ENCODE measurements at places on chromosomes 3 and 15. TPM values are rescaled to one million over a fixed set of nuclear protein-coding genes. Genes with fewer than 3 reads are reported as not detected.

DNA sequence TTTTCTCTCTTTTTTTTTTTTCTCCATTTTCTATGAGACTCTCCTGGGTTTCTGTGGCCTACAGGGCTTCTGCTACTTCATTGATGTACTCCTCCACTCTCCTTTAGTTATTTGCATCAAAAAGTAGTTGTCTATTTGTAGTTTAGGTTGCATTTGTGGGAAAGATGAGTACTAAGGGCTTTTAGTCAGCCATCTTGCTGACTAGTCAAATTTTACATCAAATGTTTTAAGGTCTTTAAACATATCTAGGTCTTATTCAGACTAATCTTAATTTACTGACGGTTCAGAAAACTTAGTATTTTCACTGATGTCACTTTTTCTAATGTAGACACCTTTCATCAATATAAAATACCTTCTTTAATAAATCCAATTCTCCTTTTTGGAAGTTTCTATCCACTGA, 871.0 kb downstream of the PLOD2 start:
- H3K4me1 ChIP-seq, result no peaks in the 10 kb centered on the region
- no peak overlapping the region for H3K27ac ChIP-seq
- no peak overlapping the region for H3K4me3 ChIP-seq
- no peaks in the 10 kb centered on the region for H3K27me3 ChIP-seq
- DNase-seq, result no peak

GRCh38 chr3:114741066-114741465, 406.0 kb downstream of the ZBTB20 start:
- DNase-seq, result no peak
- no peaks in the 10 kb centered on the region for H3K27me3 ChIP-seq
- no peak overlapping the region for H3K27ac ChIP-seq
- H3K4me3 ChIP-seq, result no peak overlapping the region
- no peaks in the 10 kb centered on the region for H3K36me3 ChIP-seq

The CHRNA3 gene
- 1.3 TPM for total RNA-seq

The SATB1 gene
- 26.8 TPM for total RNA-seq

DNA sequence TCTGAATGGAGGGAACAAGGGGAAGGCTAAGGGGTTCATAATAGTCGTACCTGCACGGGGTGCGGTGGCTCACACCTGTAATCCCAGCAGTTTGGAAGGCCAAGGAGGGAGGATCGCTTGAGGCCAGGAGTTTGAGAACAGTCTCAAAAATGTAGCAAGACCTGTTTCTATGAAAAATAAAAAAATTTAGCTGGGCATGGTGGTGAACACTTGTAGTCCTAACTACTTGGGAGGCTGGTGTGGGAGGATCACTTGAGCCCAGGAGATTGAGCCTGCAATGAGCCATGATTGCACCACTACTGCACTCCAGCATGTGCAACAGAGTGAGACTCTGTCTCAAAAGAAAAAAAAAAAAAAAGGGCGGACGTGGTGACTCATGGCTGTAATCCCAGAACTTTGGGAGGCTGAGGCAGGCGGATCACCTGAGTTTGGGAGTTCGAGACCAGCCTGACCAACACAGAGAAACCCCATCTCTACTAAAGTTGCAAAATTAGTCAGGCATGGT, 17.9 kb upstream of the HDAC11 start:
- no peak overlapping the region for H3K27ac ChIP-seq
- no peaks in the 10 kb centered on the region for H3K36me3 ChIP-seq
- H3K27me3 ChIP-seq, result peaks cover 6% of the 10 kb centered on the region
- no peak overlapping the region for H3K4me3 ChIP-seq
- H3K4me1 ChIP-seq, result peaks cover 5% of the 10 kb centered on the region
- no peak for DNase-seq

DNA sequence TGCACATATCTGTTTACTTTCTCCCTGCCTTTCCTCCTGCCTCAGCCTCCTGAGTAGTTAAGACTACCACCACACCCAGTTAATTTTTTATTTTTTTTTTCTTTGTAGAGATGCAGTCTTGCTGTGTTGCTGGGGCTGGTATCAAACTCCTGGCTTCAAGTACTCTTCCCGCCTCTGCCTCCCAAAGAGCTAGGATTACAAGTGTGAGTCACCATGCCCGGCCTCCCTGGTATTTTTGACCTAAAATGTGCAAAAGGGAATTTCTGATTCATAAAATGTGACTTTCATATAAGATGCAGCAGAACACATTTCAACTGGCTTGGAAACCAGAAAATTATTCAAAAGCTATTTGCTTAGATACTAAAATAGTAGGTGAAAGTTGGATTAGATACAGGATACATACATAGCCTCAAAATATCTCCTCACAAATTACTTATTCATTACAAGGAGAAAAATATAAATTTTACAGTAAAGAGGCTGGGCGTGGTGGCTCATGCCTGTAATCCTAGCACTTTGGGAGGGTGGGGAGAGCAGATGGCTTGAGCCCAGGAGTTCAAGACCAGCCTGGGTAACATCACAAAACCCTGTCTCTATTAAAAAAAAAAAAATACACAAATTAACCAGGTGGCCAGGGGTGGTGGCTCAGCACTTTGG, 32.0 kb downstream of the MAP4 start:
- no peaks in the 10 kb centered on the region for H3K4me1 ChIP-seq
- H3K27me3 ChIP-seq, result no peaks in the 10 kb centered on the region
- no peak for DNase-seq
- 0 out of 2 replicates have a peak overlapping the region, but pooled peaks have one; percentile 39 for H3K27ac ChIP-seq
- H3K36me3 ChIP-seq, result no peaks in the 10 kb centered on the region

- H3K36me3 ChIP-seq, result no peaks in the 10 kb centered on the region
- H3K27ac ChIP-seq, result no peak overlapping the region
- peaks cover 30% of the 10 kb centered on the region for H3K4me1 ChIP-seq
- no peak overlapping the region for H3K4me3 ChIP-seq
These were observed 34.8 kb downstream of the ATP13A5 start for GRCh38 chr3:193343726-193344222.

The TAMM41 gene
- total RNA-seq, result 8.9 TPM

Data from GM23338 (cell line).